ENCODE measurements at places on chromosomes 1 and 21. TPM values are rescaled to one million over a fixed set of nuclear protein-coding genes. Genes with fewer than 3 reads are reported as not detected.

GRCh38 chr1:1517973-1518620 is 6.1 kb downstream of the ATAD3A start:
- no peak for DNase-seq

GRCh38 chr1:23651069-23651808 is 40.4 kb upstream of the RPL11 start:
- DNase-seq = peak; percentile 94

- no peak for DNase-seq
These were observed 950 bp upstream of the LRP8 start for GRCh38 chr1:53328541-53329499.

DNA sequence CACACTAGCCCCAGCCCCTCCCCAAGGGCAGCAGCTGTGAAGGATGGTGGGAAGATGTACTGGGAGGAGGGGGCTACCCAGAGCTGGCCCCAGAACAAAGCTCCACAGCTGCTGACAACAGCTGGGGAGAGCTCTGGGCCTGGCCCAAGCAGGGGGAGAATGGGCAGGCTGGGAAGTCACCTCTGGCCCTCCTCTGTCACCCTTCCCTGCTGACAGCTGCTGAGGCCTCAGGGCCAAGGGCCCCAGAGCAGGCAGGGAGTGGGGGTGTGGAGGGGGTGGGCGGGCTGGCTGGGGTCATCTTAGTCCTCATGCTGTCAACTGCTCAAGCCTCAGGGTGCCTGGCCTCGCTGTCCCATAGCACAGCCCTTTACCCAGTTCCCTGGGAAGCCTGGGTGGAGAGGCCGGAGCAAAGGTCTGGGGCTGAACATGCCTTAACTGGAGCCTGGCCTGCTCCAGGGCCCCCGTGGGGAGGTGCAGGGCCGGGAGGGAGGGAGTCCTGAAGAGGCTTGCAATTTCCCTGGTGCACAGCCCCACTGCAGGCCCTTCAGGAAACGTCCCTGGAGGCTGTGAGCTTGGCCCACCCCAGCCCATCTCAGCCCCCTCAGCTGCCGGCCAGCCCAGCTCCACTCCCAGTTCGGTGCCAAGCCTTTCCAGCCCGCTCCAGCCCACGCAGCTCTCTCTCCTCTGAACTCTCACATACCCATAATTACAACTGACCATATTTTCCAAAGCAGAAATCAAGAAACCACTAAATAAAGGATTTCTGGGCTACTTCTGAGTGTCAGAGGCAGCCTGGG is 25.7 kb downstream of the HSPG2 start:
- no peak for DNase-seq

Gene TP73
- not detected for total RNA-seq

Gene CENPL
- 4.2 TPM for total RNA-seq

Gene HAO2
- not detected for total RNA-seq

Gene PLA2G2C
- total RNA-seq = not detected

Gene KCNA3
- total RNA-seq = 1.5 TPM

Gene TRIM45
- total RNA-seq = 10.9 TPM

All from right atrium auricular region (tissue), 2 donors.